ENCODE measurements at places on chromosomes 11 and 22. TPM values are rescaled to one million over a fixed set of nuclear protein-coding genes. Genes with fewer than 3 reads are reported as not detected.

RIBC2 gene
- total RNA-seq: not detected

- DNase-seq: no peak
These were observed 621 bp downstream of the SGSM1 start for GRCh38 chr22:24806663-24807001.

DNA sequence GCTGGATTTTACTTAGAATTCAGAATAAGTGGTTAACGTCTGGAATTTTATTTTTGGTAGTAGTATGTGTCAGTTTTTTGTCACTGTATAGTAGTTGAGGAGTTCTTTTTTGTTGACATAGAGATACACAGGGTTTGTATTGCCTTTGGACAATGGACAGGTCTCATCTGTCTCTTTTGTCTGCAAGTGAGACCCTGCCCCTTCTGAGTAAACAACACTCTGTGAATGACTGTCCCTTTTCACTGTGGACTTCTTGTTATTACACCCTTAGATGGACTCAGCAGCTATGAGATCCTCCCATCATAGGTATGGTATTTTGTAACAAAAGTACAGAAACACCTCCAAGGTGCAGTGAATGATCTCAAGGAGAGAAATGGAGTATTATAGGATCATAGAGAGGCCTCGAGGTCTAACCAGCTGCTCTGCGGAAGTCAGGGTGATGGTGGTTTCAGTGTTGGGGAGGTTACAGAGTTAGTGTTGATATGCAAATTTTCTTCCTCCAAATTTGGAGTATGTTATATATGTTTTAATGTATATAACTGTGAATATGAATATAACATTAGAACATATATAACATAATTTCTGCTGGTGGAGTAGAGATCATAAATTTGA is 7.8 kb downstream of the PPP6R3 start:
- no peak for DNase-seq

DNA sequence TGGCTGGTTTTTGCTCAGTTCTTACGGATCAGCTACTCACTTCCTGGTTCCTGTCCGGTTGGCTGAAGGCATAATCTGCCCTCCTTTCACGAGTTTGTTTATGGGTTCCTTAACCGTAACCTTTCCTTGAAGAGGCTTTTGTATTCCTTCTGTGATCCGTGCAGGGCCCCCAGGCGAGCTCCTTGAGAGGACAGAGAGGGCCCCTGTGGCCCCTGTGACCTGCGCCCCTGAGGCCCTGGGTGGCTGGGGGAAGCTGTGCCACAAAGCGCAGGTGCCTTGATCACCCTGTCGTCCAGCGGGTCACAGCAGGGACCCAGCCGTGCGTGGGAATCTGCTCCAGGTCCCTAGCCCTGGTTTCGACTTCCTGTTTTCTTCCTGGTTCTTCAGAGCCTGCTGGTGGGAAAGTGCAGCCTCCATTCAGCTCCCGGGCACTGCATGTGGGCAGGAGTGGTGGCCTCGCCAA is 27.8 kb upstream of the FADD start:
- DNase-seq: no peak

DNA sequence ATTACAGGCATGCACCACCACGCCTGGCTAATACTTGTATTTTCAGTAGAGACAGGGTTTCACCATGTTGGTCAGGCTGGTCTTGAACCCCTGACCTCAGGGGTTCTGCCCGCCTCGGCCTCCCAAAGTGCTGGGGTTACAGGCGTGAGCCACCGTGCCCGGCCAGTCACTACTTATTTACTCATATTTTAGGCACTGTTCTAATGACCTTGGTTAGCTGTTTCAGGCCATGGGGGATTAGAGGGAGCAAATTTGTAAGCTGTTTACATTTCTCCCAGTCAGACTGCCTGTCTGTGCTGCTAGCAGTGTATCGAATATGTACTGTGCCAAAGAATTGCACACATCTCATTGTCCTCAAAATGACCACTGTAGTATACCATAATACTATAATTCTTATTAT is 32.7 kb upstream of the PACSIN2 start:
- DNase-seq: no peak

GRCh38 chr11:113153847-113154246 is 160.5 kb upstream of the TTC12 start:
- no peak for DNase-seq

DNA sequence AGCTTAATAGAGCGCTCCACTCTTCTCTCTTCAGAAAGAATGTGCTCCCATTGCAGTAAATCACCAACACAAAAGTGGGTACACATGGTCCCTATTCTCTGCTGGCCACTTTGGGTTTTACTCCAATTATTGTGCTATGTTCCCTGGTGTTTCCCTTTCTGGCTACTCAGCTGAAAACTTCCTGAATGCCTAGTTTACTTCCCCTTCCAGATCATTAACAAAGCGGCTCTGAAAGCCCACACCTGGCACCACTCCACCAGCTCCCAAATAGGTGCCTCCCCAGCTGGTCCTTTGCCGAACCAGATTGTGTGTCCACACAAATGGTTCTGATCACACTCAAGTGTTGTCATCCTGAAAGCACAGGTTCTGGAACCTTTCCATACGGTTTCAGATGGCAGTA is 443.7 kb downstream of the NTM start:
- no peak for DNase-seq

DNA sequence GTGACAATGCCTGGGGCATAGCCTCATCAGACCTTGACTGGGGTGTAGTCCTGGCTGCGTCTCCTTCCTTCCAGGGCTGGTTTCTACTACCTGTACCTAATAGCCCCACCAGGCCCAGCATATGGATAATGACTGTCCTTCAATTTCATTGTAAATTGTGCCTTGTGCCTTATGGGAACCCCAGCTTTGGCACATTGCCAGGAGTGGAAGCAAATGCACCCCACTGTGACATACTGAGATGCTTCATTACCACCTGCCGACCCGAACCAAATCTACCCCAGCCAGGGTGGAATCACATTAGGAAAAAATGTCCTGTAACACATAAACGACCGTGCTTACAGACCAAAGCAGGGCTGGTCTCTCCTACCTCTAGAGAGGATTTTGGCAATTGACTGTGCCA is 7.3 kb downstream of the TOP3B start:
- no peak for DNase-seq

SLC5A1 gene
- not detected for total RNA-seq

PANX2 gene
- 1.7 TPM for total RNA-seq

GRCh38 chr11:123304828-123305466 is 109.9 kb upstream of the CLMP start:
- no peak for DNase-seq

IFITM10 gene
- not detected for total RNA-seq

APOBEC3A gene
- not detected for total RNA-seq

- no peak for DNase-seq
These were observed 96.9 kb downstream of the CNTN5 start for GRCh38 chr11:99117603-99118002.

CTTN gene
- total RNA-seq: 537 TPM

GRCh38 chr11:35796562-35796961 is 134.0 kb downstream of the TRIM44 start:
- DNase-seq: peak; percentile 63

DNA sequence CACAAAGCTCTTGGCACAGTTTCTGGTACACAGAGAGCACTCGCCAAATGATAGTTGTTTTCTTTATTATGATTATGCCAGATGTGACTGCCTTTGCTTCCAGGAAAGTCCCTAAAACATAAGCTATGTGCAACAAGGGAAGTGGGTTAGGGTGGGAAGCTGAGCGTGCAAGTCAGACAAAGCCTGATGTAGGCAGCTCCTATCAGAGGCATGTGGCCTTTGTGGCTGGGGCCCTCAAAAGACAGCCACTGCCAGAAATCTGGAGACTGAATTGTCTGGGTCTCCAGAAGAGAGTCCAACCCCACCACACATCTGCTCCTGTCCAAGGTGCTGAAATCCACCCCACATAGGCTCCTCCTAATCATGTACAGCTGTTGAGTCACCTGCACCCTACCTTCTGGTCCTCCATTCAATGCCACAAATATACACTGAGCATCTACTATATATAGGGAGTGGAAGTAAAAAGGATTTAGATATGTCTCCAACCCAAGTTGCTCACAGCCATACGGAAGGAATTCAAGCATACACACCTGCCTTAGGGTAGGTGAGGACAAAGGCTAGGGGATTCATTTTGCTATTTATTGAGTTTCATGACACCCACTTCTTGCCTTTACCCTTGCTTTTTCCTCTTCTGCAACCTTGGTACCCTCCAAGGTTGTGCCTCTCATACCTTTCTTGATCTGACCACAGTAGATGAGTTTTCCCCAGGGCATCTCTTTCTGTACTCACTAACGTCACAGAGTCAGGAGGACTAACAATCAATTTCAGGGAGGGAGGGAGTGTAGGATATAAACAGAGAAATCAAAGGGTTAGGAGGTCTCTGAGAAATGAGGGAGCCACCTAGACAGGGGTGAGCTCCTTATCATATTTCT is 12.4 kb downstream of the SEC14L3 start:
- no peak for DNase-seq
